ENCODE measurements at places on chromosomes 6 and 20.

DNA sequence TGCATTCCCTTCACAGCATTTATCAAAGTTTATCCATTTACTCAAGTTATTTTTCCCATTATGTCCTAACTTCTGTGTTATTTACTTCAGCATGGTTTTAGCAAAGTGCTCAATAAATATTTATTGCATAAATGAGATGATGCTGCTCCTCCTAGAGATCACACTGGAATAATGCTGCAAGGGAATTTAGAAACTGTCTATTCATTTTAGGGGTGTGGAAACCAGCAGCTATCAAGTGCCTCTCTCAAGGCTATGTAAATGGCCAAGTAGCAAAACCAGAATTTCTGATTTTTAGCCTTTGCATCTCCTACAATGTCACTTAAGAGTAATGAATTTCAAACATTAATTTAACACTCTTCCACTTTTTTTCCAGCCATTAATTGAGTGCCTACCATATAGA is 316.2 kb downstream of the COL12A1 start:
- DNase-seq = no peak

- no peak for DNase-seq
Observed at GRCh38 chr6:14408446-14408845, 290.9 kb downstream of the CD83 start.

GRCh38 chr20:47440857-47441773 is 60.6 kb upstream of the NCOA3 start:
- DNase-seq = no peak

DNA sequence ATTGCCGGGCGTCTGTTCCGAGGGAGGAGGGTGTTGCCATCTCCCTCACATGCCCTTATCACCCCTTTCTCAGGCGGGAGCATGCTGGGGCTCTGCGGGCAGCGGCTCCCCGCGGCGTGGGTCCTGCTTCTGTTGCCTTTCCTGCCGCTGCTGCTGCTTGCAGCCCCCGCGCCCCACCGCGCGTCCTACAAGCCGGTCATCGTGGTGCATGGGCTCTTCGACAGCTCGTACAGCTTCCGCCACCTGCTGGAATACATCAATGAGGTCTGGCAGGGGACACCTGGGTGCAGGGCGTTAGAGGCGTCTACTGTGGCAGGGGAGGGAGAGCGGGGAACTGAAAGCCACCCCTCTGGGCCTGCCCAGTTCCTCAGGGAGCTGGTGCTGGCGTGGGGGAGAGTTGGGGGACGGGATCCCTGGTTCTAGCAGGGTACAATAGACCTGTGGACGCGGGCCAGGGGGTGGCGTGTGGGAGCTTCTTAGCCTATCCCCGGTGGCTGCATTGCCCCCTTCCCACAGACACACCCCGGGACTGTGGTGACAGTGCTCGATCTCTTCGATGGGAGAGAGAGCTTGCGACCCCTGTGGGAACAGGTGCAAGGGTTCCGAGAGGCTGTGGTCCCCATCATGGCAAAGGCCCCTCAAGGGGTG is 697 bp downstream of the PPT2 start:
- DNase-seq = peak; percentile 75

GRCh38 chr6:107075951-107076381 is 39.3 kb downstream of the BEND3 start:
- peak; percentile 35 for DNase-seq

GRCh38 chr6:157382821-157383220 is 1.8 kb downstream of the ZDHHC14 start:
- DNase-seq = no peak

- peak; percentile 69 for DNase-seq
Observed at GRCh38 chr20:62792182-62792939, 3.9 kb upstream of the MRGBP start.

- DNase-seq = no peak
Observed at GRCh38 chr20:56605261-56605996, 23.7 kb upstream of the TFAP2C start.

DNA sequence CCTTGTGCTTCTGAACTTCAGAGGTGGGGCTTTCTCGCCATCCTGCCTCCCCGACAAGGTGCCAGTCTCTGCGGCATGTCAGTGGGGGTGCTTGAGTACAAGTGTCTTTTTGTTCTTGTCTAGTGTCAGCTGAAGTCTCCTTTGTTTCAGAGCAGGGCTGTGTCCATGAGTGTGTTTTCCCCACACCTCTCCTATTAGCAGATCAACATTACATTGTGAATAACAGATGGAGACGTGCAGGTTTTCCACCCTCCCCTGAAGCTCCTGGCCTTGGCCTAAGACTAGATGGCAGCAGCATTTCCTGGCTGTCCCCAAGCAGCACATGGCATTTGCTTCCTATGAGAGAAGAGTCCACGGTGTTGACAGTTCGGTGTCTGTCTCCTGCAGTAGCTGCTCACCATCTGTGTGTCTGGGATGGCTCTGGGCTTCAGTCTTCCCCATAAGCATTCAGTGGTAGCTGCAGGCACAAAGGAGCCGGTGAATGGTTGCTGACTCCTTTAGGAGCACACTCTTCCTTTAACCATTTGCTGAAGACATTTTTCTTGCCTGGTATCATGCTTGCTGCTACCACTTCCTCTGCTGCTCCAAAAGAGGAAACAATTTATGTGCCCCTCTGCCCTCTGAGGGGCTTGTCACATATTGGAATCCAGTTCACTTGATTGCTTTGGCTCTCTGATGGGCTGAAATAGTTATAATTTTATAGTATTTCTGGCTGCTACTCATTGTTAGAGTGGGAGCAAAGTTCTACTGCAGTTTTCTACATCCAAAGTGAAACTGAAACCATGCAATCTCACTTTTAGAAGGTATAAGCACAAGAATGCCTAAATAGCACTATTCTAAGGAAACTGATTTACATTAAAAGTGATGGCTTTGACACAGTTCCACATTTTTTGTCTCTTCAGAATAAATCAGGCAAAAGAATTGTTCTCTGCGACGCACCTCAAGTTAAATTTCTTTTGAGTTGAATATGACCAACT is 913.0 kb downstream of the C6orf118 start:
- DNase-seq = peak; percentile 29

DNA sequence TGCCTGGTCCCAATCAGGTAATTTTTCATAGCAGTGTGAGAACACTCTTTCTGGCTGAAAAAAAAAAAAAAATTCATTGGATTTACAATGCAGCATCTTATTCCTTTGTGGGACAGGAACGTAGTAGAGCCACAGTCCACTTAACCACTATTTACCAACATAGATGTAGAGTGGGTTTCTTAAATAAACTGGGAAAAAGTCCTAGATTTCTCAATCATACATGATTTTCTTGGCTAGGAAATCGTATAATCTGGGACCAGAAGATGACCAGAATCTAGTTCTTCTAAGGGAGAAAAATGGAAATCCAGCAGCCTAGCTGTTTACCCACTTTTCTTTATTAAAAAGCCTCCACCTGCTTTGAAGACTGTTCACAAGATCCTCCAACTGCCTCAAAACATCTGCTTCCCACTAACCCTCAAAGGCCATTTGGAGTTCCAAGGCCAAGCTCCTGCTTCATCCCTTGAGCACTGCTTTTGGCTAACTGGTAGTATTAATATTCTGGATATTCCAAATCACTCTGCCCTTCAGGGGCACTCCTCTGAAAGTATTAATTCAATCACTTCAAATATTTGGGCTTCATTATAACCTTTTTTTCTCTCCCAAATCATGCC is 70.4 kb downstream of the FYN start:
- no peak for DNase-seq

DNA sequence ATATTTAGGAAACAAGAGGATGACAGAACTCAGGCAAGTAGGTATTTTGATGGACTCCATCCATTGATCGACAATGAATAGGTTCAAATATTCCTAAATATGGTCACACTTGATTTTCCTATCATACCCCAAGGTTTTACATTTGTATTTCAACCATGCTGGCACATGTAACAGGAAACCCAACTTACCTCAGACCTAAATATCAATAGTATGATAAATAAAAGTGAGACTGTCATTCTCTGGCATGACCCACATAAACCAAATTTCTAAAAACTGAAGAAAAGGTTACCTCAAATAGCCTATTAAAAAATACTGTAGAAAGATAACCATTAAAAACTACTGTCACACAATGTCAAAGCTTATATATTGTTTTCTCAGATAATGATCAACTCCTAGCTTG is 97.3 kb downstream of the PRDM1 start:
- DNase-seq = no peak

GRCh38 chr20:11170565-11170964 is 496.8 kb upstream of the JAG1 start:
- DNase-seq = peak; percentile 91

- DNase-seq = no peak
Observed at GRCh38 chr20:46647469-46647868, 3.8 kb downstream of the SLC13A3 start.

DNA sequence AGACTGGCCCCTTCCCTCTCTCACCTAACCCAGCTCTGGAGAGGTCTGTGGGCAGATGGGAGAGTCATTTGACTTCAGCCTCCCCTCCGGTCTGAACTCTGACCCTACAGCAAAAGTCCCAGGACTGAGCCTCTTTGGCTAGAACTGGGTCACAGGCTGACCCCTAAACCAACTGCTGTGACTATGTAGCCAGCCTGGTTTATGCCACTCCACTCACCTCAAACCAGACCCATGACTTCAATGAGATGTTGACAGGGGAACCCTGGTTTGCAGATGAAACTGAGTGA is 864 bp upstream of the OSBPL2 start:
- DNase-seq = no peak
